ENCODE measurements at places on chromosomes 3 and 15.

GRCh38 chr15:31866248-31866647 is 164.1 kb upstream of the CHRNA7 start:
- no peak for DNase-seq

- no peak for DNase-seq
Measured at GRCh38 chr3:12458901-12459300, 25.4 kb upstream of the TSEN2 start.

DNA sequence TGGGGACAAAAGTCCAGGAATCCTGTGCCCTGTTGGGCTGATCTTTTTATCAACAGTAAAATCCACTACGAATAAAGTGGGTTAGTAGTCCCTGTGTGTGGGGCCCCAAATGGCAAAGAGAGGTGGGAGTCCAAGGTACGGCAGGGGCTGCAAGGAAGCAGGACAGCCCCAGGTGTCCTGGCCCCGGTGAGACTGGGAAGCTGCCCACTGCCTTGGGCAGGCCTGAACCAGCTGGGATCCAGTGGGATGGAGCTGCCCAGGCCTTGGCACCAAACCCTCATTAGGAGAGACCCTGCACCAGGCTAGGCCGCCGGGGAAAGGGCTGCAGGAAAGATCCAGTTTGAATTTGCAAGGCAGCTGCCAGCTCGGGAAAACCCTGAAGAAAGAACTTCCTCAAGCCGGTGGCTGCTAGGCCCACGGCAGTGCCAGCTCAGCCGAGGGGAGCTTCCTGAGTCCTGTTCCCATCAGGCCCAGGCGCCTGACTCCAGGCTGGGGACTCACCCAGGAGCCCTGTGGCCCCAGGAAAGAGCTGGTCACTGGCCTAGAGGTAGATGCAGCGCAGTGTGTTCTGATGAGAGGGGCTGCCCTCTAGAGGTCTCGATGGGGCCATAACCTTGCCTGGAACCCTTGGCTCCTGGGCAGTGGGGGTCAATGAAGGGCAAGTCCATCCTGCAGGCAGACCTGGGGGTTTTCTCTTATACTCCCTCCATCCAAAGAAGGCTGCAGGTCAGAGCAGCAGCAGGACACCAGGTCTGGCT is 14.4 kb upstream of the GNAI2 start:
- no peak for DNase-seq

- no peak for DNase-seq
Measured at GRCh38 chr15:59879506-59880265, 124.4 kb upstream of the FOXB1 start.

DNA sequence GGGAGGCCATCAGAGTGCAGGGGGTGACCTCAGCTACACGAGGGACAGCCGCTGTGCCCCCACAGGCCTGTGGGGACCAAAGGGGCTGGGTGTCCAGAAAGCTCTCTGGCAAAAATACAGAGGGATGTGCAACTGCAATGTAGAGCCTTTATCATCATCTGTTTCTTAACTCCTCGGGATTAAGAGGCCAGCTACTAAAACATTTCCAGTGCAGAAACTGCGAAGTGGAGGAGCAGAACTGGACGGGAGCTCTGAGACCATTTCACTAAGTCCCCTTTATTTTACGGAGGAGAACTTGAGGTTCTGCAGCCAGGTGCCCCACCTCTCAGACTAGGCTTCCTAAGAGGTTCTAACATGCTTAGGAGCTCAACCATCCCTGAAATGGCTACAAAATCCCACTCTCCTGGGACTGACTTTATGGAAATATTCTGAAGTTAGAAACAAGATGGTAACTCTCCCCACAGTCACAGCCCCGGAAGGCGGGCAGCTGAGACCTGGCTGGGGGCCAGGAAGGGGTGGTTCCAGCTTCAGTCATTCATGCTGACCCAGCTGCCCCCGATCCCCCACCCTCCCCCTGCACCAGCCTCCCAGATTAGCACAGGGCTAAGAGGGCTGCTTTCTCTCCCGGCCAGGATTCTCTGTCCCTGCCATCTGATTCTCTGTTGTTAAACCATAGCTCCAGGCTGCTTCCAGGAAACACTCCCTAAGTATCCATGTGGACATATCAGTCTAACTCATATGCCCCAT is 40.3 kb downstream of the UMPS start:
- no peak for DNase-seq

DNA sequence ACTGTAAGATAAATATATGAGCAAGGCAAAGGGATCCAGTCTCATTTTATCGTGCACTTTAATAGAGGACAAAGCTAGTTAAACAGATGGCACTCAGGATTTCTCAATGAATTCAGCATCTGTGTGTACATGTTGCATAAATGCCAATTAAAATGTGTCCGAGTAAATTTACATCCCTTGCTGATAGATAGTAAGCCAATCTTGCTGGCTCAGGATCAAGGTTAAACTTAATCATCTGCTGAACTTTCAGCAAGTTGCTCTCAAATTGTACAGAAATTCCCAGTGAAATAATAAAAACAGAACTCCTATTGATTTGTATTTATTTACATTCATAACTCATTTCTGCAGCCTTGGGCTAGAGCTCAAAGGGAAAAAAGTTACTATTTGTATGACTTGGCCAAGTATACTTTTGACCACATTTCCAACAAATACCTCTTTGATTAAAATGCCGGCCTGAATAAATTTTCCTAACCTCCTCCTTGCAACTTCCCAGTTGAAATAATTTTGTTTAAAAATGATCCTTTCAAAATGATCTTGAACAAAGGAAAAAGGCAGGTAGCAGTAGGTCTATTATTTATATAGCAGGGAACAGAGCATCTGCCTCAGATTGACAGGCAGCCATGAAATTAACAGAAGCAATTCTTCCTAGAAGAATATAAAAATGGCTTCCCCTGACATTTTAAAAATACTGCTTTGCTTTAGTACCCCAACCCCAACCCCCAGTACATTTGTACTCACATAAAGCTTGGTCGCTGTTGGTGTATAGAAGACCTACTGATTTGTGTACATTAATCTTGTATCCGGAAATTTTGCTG is 1001.9 kb downstream of the ROBO1 start:
- DNase-seq = no peak

DNA sequence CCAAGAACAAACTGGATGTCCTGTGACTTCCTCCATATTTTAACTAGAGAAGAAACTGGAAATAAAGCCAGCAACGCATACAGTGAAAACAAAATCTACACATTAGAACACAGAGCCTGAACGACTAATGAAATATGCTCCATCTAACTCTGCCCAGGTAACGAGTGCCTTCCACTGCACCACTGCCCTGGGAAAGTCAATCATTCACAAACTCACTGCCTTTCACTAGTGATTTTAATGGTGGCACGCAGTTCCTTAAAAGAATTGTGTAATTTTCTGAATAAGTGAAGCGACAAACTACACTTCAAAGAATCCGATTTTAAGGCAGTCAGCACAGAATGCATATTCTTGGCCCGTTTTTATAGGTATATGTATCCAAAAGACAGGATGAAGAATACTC is 416.0 kb downstream of the SHQ1 start:
- DNase-seq = no peak

- no peak for DNase-seq
Measured at GRCh38 chr15:96410175-96411055, 79.9 kb downstream of the NR2F2 start.

DNA sequence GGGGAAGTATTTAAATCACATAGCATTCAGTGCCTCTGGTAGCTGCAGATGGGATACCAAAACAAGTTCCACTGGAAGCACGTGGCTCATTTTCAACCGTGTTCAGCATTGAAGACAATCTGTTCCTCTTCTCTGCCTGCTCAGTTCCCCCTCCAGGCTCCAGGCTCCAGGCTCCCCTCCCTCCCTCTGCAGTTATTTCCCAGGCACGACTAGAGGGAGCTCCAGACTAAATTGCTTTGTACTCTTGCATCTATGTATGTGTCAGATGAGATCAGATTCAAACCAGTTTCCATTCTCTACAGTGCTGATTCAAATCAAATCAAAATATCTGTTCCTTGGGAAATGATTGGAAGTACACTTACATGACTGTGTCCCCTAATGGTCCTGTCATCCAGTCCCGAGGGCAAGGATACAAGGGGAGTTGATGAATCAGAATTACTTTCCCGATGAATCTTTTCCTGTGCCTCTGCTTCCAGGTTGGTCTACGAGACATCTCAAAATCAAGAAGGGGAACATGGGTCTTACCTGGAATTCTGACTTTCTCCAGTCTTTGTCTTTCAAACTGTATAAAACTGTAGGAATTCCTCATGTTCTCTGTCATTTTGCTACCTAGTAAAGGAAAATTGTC is 600.5 kb downstream of the EDEM1 start:
- DNase-seq = no peak

- no peak for DNase-seq
Measured at GRCh38 chr15:78339559-78339958, 594 bp upstream of the CRABP1 start.

DNA sequence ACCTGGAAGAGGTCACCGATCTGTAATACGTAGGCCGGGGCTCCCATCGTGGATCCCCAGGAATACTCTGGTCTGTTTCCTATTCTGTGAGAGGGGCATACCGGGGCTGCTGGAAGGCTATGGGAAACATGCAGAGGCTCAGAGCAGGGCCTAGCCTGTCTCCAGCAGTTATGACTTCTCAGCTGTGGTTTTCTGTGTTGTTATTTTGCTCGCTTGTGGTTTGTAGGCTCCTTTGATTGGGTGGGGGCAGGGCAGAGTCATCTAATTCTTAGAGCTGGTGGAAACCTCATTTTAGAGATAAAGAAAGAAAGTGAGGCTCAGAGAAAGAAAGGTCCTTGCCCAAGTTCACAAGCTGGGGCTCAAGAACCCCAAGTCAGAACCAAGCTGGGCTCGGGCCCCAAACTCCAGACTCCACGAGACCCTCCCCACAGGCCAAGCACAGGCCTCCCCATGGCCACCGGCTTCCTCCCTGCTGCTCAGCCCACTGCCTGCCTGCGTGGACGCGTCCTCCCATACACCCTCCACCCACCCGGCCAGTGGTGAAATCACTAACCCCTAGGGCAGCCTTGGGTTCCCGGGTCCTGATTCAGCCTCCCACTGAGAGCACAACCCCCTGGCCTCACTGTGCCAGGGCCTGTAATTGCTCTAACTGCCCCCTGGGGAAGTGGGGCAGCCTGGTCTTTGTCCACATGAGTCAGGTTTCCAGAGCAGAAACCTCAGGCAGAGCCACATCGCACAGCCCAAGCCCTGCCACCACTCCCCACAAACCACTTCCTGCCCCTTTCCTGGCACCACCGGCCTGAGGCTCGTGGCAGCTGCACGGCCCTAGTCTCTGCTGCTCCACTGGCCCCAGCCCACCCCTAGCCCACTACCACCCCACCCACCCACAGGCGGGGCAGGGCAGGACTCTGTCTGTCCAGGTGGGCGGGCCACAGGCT is 270.8 kb downstream of the UACA start:
- DNase-seq = peak; percentile 93

- no peak for DNase-seq
Measured at GRCh38 chr3:113546414-113546893, 14.1 kb downstream of the SIDT1 start.

DNA sequence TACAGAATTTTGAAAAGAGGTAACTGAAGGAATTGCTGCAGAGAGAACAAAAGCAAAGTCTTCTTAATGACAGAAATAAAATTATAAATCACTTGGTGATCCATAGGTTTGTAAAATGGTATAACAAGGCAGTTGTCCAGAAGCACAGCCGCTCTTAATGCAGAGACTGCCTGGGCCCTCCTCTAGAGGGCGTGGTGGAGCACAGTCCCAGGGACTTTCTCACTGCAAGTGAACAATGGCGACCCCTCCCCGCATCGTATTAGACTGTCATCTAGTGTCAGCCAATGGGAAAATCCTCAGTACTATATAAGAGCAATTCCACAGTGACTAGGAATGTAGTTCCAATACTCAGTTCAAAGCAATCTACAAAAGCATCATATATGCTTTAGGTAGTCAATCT is 26.4 kb upstream of the ZBED2 start:
- DNase-seq = peak; percentile 79

DNA sequence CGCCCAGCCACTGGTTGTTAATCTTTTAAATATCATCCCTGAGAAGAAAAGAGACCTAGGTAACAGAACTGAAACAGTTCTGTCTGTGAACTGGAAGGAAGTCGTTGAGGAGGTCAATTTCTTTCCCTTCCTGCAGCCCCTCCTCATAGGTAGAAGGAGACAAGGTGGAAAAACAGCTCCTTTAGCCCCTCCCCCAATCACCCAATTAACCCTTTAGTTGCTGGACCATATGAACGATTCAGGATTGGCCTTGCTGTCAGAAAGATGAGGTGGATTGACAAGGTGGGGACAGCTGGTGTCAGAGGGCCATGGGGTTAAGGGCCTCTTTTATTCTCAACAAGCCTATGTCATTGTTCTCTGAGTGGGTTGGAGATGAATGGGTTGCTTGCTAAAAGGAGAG is 36.0 kb upstream of the ZNF445 start:
- DNase-seq = no peak

DNA sequence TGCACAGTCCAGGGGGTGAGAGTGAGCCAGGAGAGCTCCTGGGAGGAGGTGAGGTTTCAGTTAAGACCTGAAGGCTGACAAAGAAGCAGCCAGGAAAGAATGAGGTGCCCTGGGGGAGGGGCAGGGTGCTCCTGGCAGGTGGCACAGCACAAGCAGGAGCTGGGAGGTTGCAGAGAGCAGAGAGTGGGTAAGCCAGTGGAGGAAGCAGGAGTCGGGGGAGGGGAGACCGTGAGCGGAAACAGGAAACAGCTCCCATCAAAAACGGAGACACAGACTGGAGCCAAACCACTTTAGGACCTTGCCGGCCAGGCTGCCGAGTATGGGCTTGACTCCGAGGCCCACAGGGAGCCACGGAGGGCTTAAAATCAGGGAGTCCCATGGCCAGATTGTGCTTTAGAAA is 12.1 kb upstream of the FBLN2 start:
- no peak for DNase-seq

DNA sequence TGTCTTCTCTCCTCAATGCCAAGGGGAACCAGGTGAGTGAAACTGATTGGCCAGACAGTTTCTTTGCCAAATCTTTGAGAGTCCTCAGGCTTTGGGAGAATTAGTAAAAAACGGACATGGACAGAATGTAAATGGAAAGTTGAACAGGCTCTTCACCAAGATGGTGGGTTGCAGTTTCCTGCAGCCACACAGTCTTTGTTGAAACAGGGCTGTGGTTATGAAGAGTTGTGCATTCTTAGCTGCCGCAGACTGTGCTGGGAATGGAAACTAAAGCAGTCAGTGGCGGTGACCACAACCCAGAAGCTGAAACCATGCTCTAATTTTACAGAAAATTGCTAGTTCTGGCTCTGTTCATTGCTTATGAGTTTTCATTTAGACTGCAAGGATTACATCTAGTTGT is 42.1 kb upstream of the TASOR start:
- DNase-seq = peak; percentile 82

- peak; percentile 92 for DNase-seq
Measured at GRCh38 chr3:48435774-48436476, 4.0 kb downstream of the CCDC51 start.

DNA sequence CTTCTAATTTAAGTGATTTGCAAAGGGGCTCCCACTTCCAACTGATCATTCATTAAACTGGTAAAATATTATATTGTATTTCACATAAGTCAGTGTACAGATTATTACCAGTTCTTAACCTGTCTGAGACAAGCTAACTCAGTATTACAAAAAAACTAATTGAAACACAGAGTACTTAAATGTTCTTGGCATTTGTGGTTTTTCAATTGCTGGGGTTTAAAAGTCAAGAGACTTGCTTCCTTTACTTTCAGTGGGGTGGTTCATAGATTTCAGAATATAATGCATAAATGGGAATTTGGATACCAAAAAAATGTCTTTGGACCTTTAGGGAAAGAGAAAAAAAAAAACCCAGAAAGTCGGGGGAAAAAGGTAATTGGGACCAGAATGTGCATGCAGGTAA is 85.0 kb downstream of the ATP10A start:
- DNase-seq = no peak
